ENCODE measurements at places on chromosomes 6 and 20. TPM values are rescaled to one million over a fixed set of nuclear protein-coding genes. Genes with fewer than 3 reads are reported as not detected.

DNA sequence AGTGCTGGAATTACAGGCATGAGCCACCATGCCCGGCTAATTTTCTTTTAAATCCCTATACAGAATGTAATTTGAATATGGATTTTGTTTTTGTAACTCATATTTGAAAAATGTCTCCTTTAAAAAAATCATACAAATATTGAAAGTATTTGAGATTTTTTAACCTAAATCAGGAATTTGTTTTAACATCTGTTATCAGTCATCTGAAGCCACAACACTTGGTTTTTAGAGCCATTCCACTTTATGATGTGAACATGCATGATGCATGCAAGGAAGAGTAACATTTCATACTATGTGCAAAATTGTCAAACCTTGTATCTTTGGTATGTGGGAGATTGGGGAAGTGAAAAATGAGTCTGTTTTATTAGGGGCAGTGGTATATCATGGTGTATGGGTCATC lies 124.5 kb upstream of the AHI1 start:
- DNase-seq = no peak

DNA sequence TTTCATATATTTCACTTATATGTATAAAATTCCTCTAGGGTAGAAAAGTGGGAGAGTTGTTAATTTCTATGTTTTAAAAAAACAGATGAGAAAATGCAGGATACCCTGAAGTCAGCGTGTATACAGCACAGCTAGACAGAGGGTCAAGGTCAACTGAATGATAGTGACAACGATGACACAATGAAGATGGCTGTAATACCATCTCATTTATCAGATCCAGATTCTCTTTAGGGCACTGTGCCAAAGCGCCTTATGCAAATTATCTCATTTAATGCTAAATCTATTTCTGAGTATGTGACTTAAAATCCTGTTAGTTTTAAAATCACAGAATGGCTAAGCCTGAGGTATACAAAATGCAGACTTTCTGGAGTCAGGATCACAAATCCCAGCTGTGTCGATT lies 431.4 kb upstream of the RUNX2 start:
- DNase-seq = no peak

- DNase-seq = no peak
Observed at GRCh38 chr20:6057691-6058090, 3.8 kb upstream of the LRRN4 start.

The SLC35D3 gene
- total RNA-seq = not detected

The MAFB gene
- 0.37 TPM for total RNA-seq

The EFCAB8 gene
- total RNA-seq = 0.83 TPM

DNA sequence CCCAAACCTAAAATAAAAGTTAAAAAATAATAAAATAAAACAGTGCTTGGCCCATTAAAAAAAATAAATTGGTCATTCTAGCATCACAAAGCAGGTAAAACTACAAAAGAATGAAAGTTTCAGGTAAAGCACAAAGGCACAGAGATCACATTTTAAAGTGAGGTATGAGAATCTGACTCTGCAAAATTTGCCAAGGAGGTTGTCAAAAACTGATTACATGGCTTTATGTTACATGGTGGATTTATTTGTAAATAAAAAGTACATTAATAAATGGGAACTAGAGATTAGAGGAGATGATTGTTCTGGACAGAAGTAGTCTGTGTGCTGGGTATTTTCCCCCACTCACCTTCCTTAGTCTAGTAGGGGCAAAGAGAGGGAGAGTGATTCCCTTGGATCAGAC lies 24.2 kb upstream of the ATXN1 start:
- DNase-seq = no peak

DNA sequence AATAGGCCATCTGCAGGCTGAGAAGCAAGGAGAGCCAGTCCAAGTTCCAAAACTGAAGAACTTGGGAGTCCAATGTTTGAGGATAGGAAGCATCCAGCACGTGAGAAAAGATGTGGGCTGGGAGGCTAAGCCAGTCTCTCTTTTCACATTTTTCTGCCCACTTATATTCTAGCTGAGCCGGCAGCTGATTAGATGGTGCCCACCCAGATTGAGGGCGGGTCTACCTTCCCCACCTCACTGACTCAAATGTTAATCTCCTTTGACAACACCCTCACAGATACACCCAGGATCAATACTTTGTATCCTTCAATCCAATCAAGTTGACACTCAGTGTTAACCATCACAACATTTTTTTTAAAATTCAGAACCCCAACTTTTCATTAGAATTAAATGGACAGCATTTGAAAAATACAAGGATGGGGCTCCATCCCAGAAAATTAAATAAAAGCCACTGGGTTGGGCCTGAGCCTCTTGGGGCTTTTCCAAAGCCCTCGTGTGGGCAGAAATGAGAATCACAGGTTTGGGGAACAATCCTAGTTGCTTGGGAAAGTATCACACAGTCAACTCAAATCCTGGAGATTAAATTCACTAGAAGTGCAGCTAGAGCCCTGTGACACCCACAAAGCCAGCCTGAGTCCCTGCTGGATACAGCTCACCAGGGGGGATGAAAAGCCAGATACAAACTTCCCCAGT lies 2.2 kb downstream of the CLDN20 start:
- no peak for DNase-seq

GRCh38 chr6:88512951-88513350 lies 346.8 kb upstream of the CNR1 start:
- DNase-seq = no peak

The IL17F gene
- total RNA-seq = not detected

DNA sequence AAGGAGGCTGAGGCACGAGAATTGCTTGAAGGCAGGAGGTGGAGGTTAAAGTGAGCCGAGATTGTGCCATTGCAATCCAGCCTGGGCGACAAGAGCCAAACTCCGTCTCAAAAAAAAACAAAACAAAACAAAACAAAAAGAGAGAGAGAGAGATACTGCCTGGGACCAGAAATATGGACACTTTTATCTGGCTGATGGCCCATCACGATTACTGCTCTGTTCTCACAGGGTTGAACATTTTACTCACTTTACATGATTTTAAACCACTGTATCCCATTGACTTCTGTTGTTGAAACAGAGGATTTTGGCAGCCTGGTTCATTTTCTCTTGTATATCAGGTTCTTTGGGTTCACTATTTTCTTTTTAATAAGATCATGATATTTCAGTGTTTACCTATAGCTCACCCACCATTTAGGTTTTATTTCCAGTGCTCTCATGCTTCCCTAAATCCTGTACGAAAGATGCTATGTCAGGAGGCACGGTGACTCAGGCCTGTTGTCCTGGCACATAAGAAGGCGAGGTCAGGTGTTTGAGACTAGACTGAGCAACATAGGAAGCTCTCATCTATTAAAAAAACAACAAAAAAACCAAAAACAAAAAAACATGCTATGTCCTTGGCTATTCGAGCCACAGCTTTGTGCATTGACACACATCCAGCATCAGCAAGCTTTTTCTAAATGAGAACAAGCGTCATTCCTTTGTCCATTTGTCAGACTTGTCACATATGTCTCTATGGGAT lies 34.5 kb upstream of the RREB1 start:
- DNase-seq = no peak

DNA sequence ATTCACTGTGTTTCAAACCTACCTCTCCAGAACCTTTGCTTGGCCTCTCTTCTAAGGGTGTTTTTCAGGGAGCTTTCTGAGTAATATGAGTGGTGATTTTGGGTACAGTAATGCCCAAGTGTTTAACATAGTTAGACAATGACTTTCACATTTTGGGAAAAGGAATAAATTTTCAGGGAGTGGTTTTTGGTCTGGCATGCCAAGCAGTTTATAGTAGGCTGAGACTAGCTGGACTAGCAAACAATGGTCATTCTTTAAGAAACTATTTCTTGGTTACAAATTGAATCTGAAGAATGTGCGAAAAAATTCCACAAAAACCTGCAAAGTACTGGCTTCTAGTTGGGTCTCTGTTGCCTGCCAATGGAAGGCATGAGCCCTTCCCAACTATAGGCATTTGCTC lies 15.4 kb downstream of the FNDC1 start:
- peak; percentile 38 for DNase-seq

GRCh38 chr20:10709916-10710315 lies 36.1 kb upstream of the JAG1 start:
- DNase-seq = no peak

- no peak for DNase-seq
Observed at GRCh38 chr20:59295531-59295930, 4.9 kb upstream of the EDN3 start.

- DNase-seq = no peak
Observed at GRCh38 chr20:20680991-20681508, 31.4 kb downstream of the RALGAPA2 start.

- no peak for DNase-seq
Observed at GRCh38 chr6:1496836-1497760, 107.7 kb downstream of the FOXF2 start.

- DNase-seq = no peak
Observed at GRCh38 chr6:158014505-158015187, 33.0 kb downstream of the SYNJ2 start.

- DNase-seq = peak; percentile 81
Observed at GRCh38 chr6:140101367-140101766, 726.9 kb upstream of the CITED2 start.

The C6orf62 gene
- 146 TPM for total RNA-seq

The CASS4 gene
- 48.0 TPM for total RNA-seq

DNA sequence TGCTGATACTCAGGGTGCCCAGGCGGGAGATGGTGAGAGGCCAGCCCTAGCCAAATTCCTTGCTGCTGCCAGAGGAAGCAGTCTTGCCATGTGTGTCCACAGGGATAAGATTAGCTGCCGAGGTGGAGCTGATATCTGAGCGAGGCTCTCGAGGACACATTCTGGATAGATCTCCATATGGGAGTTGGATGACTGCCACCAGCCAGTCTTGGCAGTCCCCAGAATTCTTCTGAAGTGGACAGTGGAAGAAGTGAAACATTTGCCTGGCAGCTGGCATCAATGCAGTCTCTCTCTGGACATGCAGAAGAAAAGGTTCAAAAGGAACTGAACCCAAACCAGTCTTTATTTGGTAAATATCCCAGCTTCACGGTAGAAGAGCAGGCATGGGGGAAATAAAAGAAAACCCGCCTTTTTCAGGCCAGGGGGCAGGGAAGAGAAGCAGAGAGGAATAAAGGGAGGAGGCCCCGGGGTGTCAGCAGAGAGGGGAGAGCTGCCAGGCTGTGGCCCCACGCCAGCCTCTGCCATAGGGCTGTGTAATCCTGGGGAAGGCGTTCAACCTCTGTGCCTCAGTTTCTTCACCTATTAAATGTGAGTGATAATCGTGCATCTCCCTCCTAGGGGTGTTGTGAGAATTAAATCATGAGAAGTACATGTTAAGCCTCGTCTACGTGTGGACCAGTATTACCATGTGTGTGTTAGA lies 3.7 kb upstream of the FUCA2 start:
- DNase-seq = peak; percentile 76

Measured in myocyte (in vitro differentiated cells).